ENCODE measurements at places on chromosomes 7 and 10.

DNA sequence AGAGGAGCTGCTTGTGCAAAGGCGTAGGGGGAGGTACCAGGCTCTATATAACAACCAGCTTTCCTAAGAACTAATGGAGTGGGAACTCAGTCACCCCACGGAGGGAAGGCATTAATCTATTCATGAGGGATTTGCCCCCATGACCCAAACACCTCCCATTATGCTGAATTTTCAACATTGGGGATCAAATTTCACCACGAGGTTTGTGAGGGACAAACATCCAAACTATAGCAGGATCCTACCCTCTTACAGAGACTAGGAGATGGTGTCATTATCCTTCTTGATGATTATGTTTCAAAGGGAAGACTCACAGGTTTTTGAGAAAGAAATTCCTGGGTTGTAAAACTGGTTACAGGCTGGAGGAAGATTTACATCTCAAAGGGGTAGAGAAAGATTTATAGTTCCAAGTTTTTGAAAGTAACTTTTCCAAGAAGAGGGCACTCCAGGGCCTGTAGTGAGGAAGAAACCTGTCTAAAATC lies 295.0 kb upstream of the DKK1 start:
- DNase-seq = no peak

DNA sequence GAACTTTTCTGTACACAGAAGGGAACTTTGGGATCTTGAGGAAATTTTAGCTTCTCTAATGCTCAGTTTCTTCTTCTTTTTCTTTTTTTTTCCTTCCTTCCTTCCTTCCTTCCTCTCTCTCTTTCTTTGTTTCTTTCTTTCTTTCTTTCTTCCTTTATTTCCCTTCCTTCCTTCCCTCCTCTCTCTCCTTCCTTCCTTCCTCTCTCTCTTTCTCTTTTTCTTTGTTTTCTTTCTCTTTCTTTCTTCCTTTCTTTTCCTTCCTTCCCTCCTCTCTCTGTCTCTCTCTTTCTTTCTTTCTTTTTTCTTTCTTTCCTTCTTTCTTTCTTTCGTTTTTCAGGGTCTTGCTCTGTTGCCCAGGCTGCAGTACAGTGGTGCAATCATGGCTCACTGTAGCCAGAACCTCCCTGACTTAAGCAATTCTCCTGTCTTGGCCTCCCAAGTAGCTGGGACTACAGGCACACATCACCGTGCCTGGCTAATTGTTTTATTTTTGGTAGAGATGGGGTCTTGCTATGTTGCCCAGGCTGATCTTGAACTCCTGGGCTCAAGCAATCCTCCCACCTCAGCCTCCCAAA lies 58.6 kb upstream of the SDK1 start:
- no peak for DNase-seq

DNA sequence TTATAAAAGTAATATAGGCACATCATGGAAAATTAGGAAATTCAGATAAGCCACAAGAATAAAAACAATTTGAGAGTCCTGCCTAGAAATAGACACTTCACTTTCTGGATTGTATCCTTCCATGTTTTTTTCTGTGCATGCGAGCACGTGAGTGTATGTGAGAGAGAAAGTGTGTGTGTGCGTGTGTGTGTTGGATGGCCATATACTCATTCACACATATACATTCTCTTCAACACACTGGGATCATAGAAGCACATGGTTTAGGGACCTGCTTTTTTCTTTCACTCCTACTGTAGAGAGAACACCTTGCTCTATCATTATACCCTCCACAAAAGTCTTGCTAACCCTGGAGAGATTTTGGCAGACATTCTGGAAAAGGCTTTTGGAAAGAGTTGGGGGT lies 7.5 kb downstream of the FFAR4 start:
- no peak for DNase-seq

DNA sequence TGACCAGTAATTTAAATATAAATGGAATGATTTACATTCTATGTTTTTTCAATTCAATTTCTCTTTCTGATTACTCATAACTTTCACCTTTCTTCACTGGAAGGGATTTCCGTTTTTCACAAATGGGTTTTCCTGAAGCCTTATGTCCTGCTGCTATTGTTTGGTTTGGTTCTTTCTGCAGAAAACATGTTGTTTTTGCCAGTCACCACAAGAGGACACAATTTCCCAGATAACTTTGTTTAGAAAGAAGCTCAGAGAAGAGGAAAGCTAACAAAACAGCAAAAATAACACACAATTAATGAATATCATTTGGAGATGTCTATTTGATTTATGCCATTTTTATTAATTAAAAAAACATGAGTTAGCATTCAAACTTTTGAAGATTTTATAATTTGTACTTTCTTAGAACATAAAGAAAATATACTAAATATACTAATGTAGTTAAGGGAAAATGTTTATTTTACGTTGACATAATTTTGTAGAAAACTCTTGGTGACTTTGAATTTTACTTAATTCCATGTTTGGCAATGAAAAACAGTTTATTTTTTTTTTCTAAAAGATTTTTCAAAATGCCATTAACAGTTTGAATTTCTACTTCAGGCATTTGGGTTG lies 4.6 kb upstream of the TWIST1 start:
- DNase-seq = no peak

DNA sequence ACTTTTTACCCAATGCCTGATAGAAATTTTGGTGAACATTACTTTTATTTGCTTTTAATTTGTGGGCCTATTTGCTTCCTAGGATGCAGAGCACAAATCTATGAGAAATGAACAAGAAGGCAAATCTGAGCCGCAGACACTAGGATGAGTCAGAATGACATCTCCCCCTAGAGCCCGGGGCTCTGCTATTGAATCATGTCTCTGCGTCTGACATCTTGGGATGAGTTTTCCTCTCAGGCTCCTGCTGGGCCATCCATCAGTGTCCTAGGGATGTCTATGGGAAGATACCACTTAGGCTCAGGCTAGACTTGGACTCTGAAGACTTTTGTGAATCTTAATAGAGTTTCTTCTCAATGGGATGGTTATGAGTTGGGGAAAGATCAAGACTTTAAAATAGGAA lies 157.3 kb upstream of the MTPN start:
- DNase-seq = no peak

- DNase-seq = no peak
Measured at GRCh38 chr10:33242931-33243330, 91.5 kb downstream of the NRP1 start.

DNA sequence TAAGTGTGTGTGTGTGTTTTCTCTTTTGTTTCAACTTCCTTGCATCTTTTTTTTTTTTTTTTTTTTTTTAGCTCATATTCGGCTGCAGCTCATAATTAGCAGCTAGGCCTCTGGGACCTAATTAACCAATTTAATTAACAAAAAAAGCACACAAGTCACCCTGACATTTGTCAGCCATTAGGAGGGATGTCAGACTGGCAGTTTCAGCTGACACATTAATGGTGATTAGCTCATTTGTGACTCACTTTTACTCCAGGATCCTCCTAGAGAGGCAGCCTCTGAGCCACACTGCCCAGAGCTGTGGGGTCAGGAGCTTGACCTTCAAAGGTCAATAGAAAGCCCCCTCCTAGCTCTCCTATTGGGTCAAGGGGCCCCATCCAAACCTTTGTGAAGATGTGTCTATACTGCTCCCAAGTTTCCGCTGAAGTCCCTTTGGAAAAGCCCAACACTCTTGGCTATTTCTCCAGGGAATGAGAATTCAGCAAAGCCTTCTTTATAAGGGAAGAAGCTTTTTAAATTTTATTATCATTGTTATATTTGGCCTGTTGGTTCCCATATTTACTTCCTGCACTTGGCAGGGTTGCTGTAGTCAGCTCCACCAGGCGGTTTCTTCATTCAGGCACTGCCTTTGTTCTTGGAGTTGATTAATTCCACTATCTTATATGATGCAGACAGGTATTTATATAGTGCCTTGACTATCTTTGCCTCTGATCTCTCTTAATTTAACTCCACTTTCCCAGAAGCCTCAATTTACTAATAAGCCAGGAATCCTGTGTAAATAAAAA lies 109.5 kb upstream of the HABP2 start:
- no peak for DNase-seq

GRCh38 chr10:28561531-28561930 lies 28.6 kb downstream of the WAC start:
- no peak for DNase-seq

- DNase-seq = no peak
Measured at GRCh38 chr7:72099784-72100183, 312.4 kb downstream of the CALN1 start.

DNA sequence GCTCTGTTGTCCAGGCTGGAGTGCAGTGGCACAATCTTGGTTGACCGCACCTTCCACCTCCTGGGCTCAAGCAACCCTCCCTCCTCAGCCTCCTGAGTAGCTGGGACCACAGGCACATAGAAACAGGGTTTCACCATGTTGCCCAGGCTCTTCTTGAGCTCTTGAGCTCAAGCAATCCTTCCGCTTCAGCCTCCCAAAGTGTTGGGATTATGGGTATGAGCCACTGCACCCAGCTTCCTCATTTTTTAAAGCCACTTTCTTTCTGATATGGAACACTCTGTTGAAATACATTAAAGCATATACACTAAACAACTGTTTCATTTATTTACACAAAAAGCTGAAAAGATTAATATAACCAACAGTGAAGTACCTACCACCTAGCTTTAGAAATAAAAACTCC lies 117.2 kb downstream of the CLEC2L start:
- no peak for DNase-seq

- no peak for DNase-seq
Measured at GRCh38 chr10:33114451-33114952, 156.5 kb upstream of the ITGB1 start.

DNA sequence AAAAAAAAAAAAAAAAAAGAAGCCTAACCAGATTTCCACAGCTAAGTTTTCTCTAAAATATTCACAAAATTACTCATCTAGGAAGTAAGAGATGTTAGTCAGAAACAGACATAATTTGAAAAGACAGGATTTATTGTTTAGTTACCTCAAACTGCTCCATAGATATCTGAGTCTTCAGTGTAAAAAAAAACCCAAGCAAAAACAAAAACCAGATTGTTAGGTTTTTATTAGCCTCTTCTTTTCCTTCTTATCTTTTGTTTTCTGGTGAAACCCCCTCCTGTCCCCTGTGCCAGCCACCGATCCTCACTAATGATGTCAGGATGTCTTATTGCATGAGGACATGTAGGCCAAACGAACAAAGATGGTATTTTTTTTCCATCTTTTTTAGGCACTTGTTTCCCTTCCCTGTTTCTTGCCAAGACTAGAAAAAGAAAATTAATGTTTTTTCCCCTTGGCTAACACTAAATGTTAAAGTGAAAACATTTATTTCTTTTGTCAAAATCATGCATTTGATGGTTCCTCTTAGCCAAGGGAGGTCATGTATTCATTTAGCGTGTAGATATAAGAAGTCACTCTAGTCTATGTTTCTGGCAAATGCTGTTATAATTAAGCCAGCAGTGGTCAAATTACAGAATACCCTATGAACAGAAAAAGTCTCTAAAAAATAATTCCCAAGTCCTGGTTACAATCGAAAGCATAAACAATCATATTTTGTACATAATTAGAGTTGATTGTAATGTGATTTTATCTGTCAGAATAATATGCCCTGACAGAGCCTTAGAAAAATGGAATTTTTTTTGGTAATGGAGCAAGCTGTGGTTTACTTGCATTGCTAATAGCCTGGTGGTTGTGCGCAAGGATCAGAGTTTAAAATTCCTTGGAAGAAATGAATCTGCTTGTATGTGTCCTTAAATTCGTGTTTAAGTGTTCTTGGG lies 702.4 kb upstream of the FZD8 start:
- no peak for DNase-seq

GRCh38 chr10:45197816-45198485 lies 117.5 kb downstream of the OR13A1 start:
- DNase-seq = no peak

GRCh38 chr10:119377958-119378736 lies 164.4 kb downstream of the RGS10 start:
- DNase-seq = no peak

- no peak for DNase-seq
Measured at GRCh38 chr10:17234431-17234945, 6.4 kb downstream of the VIM start.

DNA sequence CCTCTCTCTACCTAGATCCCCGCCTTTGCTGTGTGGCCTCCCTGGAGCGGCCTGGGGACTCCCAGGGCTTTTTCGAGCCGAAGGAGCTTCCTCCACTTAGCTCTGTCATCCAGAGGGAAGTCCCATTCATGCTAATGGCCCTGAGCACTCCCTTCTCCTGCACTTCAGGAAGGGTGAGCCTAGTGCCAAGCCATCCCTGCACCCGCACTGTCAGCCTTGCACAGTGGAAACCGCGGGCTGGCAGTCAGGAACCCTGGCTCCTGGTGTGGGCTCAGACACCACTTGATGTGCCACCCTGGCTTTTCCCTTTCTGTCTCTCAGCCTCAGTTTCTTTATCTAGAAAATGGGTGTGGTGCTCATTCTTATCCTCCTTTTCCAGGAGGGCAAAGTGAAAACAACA lies 131.6 kb downstream of the ZMIZ1 start:
- no peak for DNase-seq

DNA sequence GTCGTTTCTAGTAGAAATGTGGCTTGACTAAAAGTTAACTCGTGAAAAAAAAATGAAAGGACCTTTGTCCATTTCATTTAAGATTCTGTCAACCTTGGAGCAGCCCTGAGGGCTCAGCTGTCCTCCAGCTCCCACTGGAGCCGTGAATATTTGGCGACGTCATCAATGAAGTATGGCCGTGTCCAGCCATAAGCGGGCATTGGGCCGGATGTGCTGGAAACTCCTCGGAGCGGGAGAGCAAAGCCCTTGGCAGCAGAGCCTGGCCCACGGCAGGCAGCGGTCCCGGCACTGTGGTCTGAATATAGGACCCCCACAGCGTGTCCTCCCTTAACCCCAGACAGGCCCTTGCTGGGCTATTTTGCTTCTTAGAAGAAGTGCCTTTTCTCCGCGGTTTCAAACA lies 50.0 kb downstream of the JAKMIP3 start:
- no peak for DNase-seq

DNA sequence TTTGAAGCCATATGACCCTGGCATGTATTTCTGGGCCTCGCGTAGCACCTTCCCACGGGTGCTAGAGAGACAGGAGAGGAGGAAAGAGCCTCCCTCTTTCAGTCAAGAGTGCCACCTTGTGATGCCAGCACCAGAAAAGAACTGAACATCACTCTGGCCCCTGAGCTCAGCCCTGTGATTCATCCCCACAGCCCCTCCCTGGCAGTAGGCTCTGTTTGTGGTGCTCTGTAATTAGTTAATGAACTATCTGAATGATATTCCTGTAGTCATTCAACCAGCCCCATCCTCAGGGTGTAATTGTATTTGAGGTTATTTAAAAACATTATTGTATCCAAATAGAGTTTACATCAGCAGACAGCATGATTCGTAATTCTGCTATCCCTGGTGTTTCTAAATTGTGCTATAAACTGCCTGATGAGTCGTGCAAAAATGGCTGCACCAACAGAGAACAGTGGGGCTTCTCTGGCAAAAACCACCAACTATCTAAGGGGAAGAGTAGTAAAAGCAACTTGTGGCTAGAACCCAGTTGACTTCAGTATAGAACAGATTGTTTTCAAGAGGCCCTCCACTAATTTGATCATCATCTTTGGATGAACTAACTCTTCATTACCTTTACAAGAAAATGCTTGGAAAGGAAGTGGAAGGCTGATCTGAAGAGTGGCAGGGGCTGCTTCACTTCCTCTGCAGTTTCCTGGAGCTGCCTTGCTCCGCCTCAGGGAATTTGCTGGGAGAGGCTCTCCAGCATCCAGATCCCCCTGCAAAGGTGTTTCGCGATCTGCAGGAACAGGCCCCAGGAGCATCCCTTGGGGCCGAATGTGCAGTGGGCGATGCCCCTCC lies 23.7 kb upstream of the TIAL1 start:
- DNase-seq = no peak

GRCh38 chr7:146216396-146217041 lies 99.9 kb downstream of the CNTNAP2 start:
- DNase-seq = peak; percentile 24

Measured in hindlimb muscle (tissue), 1 donor.